Renal pelvis (tissue), 12 donors: ENCODE measurements at places on chromosomes 16 and 17.

GRCh38 chr16:59848296-59848695 lies 1114.2 kb upstream of the GOT2 start:
- no peak for DNase-seq

- no peak for DNase-seq
These were observed 96.7 kb downstream of the SOCS1 start for GRCh38 chr16:11159282-11159681.

DNA sequence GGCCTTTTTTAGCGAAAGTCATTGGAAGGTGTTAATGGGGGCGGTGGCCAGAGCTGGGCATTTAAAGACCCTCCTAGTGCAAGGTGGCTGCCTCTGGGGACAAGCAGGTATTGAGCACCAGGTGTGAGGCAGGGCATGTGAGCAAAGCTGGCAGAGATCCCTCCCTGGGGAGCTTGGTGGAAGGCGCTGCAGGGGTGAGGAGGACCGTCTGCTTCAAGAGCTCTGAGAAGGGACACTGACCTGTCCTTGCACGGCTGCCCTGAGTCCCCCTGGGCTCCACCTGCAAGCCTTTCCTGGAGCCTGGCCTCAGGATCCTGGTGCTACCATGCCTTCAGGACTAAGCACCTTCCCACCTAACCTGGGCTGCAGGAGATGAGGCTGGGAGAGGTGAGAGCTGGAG lies 127.0 kb upstream of the CIBAR2 start:
- no peak for DNase-seq

DNA sequence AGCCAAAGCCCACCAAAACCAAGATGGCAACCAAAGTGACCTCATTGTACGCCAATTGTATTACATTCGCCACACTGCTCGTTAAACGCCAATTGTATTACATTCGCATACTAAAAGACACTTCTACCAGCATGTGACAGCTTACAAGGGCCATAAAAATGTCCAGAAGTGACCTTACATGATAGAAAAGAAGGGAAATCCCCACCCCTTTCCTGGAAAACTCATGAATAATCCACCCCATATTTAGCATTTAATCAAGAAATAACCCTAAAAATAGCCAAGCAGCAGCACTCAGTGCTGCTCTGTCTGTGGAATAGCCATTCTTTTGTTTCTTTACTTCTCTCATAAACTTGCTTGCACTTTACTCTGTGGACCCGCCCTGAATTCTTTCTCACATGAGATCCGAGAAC lies 25.7 kb downstream of the PSMD7 start:
- no peak for DNase-seq

DNA sequence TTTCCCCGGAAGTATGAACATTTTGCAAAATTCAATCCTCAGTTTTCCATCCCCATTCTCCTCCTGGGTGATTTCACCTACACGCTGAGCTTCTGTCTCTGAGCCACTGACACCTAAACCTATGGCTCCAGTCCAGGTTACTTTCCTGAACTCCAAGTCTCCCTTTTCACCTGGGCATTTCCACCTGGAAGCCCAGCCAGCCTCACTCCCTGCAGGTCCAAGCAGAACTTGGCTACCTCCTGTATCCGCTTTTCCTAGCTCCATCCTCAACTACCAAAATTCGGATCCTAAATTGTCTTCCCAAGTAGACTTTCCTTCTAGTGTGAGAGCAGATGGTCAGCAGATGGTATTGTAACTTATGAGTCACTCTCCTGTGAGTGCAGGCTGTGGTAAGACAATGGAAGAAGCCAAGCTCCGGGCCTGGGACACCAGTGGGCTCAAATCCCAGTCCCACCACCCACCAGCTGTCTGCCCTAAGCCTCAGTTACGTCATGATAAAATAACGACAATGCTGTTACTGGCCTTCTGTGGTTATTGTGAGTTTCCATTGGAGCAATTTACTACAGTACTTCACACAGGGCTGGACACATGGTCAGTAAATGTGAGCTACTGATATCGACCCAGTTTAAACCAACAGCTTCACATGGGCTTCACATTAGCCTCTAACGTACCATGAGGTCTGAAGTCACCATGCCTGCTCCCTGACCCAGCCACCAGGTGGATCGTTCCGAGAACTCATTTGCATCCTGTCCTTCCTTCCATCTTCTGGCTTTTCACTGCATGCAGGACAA lies 33.3 kb downstream of the PECAM1 start:
- no peak for DNase-seq

- peak; percentile 65 for DNase-seq
These were observed 64.0 kb downstream of the SNX20 start for GRCh38 chr16:50616883-50617645.

GRCh38 chr17:7179317-7180254 lies at the start of gene ASGR1:
Gene ASGR1, minus strand, starts transcription at chr17:7179370. Its CDS starts 807 bp downstream, at chr17:7178563.
- no peak for DNase-seq

- DNase-seq = no peak
These were observed 17.7 kb downstream of the HID1 start for GRCh38 chr17:74954665-74955421.

- no peak for DNase-seq
These were observed 2.3 kb upstream of the CCNF start for GRCh38 chr16:2426941-2427361.
